ENCODE measurements at places on chromosomes 1 and 21. TPM values are rescaled to one million over a fixed set of nuclear protein-coding genes. Genes with fewer than 3 reads are reported as not detected.

DNA sequence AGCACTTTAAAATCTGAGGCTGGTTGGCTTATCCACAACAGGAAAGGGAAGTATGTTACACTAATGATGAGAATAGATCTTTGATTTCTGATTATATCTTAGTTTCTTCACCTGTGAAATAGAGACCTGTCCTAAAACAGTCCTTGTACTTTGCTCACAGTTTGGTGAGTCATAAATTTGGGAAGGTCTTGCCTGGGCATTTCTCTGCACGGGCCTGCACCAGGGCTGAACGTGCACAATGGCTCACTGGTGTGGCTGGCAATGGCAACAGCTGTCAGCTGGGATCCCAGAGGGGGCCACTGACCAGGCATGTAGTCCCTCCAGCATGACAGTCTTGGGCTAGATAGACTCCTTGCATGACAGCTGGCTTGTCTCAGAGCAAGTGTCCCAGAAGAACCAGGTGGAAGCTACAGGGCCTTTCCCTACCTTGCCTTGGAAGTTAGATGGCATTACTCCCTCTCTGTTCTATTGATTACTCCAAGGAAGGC lies 367.4 kb downstream of the DISC1 start:
- no peak for DNase-seq

SAMD13 gene
- 1.3 TPM for total RNA-seq

CCDC181 gene
- total RNA-seq: 0.66 TPM

RXRG gene
- total RNA-seq: under 0.01 TPM

- no peak for DNase-seq
These were observed 12.5 kb downstream of the TP73 start for GRCh38 chr1:3664700-3665375.

C1QB gene
- total RNA-seq: not detected

PDZK1 gene
- total RNA-seq: 1.5 TPM

ARTN gene
- total RNA-seq: not detected

All from fibroblast of lung (primary cell).